ENCODE measurements at places on chromosomes 16 and 17.

GRCh38 chr16:83887564-83887963, 11.4 kb upstream of the MLYCD start:
- no peak for DNase-seq

DNA sequence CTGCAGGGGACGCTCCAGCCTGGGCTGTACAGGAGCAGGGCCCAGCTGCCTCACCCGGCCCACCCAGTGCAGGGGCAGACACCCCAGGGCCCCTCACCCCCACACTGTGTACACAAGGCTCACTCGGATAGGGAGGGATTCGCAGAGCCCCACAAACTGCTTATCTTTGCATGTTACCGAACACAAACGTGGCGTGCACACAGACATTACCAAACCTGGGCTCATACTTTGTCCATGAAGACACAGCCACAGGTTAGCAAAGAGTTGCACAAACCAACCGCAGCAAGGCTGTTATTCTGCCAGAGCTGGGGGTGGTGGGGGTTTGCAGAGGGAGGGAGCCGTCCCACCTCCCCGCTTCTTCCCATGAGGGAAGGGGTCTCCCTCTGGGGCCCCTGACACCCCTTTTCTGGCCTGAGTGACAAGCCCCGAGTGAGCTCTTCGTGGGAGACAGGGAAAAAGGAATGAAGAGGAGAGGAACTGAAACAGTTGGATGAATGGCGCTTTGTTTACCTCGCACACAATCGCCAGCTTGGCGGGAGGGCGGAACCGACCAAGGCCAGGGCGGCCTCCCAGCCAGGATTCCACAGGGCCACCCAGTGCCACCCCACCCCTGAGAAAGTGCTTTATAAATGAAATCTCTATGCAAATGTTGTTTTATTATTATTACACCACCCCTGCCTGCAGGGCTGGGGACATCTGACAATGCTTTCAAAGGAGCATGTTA, 434 bp upstream of the CPSF4L start:
- no peak for DNase-seq

DNA sequence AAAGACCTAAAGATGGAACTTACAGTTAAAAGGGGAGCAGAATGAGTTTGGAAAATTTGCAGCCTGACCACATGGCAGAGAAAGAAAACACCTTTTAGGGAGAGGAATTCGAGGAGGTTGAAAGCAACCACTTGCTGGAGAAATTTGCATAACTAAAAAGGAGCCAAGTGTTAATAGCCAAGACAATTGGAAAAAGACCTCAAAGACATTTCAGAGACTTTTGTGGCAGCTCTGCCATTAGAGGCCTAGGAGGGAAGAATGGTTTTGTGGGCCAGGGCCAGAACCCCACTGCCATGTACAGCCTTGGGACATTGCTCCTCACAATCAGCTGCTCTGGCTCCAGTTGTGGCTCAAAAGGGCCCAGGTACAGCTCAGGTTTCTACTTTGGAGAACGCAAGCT, 338.5 kb downstream of the UTP18 start:
- no peak for DNase-seq

DNA sequence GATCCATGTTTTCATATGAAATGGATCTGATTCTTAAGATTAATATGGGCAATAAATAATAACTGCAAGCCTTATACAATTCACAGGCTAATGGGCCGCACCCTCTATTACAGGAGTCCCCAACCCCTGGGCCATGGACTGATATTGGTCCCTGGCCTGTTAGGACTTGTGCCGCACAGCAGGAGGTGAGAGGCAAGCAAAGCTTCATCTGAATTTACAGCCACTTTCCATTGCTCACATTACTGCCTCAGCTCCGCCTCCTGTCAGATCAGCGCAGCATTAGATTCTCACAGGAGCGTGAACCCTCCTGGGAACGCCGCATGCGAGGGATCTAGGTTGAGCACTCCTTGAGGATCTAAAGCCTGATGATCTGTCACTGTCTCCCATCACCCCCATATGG, 26.8 kb downstream of the METTL16 start:
- DNase-seq, result no peak

GRCh38 chr17:10633738-10634379, 23.2 kb downstream of the MYH3 start:
- DNase-seq, result no peak

- peak; percentile 80 for DNase-seq
Measured at GRCh38 chr17:82963104-82963950, 116.1 kb upstream of the METRNL start.

DNA sequence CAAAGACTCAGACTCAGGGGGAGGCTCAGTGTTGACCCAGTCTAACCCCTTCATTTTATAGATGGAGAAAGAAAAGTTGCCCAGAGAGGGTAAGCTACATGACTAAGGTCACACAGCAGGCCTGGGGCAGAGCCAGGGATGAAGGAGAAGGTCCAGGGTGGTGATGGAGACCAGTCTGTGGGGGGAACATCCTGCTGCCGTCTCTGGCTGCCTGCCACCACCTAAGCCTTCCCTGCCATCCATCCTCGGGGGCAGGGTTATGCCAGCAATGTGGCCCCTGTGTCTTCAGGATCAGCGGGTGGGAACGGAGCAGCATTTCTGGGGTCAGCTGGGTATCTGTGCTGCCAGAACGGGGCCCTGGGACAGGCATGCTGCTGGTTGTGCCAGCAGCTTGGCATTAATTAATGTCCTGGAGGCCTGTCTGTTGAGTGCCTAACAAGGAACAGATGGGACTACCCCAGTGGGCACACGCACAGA, 5.5 kb downstream of the DOK4 start:
- DNase-seq, result no peak

DNA sequence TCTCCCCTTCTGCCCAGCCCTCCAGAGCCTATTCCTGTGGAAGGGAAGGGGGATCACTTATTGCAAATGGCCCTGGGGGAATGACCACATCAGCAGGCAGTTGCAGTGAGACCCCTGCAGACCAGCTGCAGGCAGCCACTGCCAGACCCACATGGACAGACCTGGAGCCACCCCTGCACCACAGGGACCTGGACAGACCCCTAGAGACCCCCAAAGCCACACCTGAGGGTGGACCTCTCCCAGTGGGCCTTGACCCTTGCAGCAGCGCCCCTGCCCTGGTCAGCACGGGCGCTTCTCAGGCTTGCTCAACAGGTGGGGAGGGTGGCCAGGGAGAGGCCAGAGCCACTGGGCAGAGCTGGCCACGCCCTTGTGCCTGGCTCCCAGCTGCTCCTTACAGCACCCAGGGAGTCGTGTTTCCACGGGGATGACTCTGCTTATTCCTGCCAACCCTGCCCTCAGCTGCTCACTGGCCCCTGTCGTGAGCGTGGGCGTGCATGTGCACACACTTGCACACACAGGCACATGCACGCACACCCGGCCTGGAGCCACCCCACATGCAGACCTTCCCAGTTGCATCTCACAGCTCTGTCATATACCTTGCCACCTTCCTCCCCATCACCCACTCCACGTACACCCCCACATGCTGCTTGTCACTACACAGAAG, 1.3 kb upstream of the SCN4A start:
- no peak for DNase-seq

- no peak for DNase-seq
Measured at GRCh38 chr17:29802246-29802645, 127.8 kb downstream of the SSH2 start.

- DNase-seq, result peak; percentile 27
Measured at GRCh38 chr16:63617990-63618763, 1503.7 kb downstream of the CDH11 start.

- no peak for DNase-seq
Measured at GRCh38 chr16:28977703-28978662, 3.4 kb downstream of the SPNS1 start.

DNA sequence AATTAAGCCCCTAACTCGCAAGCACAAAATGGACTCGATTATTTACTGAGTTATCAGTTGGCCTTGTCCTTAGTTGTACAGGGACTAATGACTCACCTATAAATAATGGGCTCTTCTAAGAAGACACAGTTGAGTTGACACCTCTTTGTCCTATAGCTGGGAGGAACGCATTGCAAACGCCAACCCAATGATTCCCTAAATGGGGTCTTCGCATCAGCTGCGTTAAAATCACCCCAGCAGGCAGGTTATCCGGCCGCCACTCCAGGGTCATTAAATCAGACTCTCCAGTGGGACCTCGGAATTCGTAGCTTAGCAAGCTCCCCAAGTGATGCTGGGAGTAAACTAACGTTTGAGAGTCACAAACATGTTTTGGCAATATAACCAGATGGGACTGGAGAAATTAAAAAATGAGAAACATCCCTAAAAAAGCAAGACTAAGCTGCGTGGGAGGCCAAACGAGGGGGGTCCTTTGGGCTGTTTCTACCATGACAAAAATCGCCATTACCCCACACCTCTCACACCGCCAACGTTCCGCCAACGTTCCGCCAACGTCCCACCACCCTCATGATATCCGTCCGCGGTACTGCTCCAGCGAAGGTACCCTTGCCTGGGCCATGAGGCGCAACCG, 932 bp upstream of the NFE2L1 start:
- peak; percentile 16 for DNase-seq

DNA sequence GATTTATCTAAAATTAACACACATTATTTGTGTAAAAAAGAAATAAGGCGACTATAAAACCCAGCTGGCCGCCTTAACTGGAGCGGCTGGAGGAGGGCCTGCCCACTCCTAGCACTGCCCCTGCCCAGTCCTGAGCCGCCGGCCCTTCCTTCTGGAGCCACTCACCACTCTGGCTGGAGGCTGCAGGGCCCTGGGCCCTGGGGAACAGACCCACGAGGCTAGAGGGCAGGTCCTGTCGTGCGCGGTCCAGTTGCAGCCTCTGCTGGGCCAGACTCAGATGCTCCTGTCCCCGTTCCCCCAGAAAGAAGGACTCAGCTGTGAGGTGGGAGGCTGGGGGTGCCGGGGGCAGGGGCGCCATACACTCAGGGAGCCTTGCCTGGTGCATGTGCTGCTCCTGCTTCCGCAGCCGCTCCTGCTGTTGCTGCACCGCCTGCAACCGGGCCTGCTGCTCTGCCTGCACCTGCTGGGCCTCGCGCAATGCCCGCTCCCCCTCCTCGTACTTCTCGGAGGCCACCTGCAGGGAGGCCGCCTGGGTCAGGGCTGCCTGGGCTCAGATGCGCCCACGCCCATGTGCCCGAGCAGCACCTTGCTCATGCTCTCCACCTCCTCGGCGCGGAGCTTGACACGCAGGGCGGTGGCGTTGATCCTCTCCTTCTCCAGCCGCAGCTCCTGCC, 9.0 kb upstream of the MRPL38 start:
- no peak for DNase-seq

DNA sequence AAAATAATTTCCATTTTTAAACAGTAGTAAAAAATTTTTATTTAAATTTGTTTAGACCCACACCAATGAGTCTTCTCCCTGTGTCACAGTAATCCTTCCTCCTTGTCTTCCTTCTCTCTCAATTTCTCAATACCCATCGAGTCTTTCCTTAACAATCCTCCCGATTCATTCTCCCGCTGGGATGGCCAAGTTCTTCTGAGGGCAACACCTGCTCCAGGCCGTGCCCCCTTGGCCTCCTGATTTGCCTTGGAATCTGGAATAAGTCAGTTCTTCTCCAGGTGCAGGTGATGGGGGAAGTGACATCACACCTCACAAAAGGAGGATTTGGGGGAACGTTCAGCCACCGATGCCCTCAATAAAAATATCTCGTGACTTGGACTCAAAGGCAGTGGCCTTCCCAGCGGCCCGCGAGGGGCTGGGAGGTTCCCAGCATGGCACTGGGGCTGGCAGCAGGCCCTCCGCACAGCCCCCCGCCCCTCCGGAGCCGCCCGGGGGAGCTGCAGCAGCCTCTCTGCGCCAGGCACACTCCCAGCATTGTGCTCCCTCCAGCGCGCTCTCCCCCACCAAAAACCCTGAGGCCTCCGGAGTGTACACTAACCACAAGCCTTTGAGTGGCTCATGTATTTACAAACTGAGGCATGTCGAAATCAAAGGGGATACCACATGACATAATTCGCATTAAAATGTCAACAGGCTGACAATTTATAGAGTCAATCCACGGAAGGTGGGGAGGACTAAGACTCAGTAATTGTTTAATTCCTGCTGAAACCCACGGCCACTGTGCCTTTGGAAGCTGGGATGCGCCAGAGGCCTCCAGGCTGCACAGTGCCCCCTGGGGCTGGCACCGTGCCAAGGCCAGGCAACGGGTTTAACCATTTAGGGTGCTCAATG, 120.5 kb downstream of the ZFHX3 start:
- peak; percentile 84 for DNase-seq

- DNase-seq, result no peak
Measured at GRCh38 chr17:3474212-3474611, 1.6 kb upstream of the ASPA start.

DNA sequence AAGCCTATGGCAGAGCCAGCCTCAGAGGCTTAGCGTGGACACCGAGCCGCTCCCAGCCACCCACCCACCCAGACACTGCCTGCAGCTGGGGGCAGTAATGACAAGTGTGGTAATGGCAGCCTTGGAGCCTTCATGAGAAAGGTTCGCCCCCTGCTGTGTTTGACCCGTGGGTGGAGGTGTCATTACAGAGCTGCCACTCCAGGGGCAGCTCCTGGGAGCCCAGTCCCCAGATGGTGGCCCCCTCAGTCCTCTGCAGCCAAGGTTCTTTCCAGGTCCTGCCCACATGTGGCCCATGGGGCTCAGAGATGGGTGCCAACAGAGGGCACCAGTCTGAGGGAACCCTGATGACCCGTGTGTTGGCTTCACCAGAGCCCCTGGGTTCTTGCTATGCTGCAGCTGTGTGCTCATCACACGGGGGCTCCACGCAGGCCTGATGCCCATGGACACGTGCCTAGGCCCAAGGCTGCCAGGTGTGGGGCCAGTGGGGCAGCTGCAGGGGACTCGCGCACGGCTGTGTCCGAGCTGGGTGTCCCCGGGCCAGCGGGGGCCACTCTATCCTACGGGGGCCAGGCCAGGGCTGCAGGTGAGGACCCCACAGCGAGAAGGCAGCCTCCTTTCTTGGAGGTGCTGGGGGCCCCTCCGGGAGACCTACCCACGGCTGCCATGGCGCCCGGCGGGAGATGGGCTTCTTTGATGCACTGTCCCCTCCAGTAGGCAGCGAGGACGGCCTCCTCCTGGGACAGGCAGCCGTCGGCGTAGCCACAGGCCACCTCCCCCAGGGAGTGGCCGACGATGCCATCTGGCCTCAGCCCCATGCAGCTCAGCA, 8.1 kb downstream of the FASN start:
- DNase-seq, result no peak

DNA sequence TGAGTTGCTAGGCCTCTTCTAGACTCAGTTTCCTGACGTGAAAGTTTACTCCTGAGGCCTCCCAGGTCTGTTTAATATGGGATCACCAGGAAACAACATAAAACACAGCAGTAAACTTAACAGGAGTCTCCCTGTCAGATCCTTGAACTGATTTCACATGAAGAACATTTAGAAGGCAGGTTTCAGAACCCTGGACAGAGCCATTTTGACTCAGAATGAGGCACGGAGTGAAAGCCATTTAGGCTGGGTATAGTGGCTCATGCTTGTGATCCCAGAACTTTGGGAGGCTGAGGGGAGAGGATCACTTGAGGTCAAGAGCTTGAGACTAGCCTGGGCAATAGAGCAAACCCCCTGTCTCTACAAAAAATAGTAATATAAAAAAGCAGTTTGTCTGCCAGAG, 289.1 kb downstream of the CA10 start:
- DNase-seq, result peak; percentile 23

DNA sequence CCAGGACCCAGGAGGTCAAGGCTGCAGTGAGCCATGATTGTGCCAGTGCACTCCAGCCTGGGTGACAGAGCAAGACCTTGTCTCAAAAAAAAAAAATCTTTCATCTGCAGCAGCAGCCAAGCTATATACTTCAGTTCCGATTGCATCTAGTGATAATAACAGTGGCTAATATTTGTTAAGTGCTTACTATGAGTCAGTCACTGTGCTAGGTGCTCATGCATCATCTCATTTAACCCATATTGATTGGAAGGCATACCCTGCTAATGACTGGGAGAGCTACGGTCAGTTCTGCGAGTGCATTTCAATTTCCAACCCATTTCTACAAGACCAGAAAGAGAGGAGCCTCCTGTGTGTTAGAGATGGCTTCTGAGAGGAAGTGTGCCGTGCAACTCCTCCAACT, 7.7 kb upstream of the TUBG2 start:
- DNase-seq, result no peak

Measured in fibroblast of skin of back (primary cell).